Renal cortical epithelial cell (primary cell): ENCODE measurements at places on chromosomes 2 and 18.
A peak's percentile ranks its signal among the peaks of the same experiment; 100 is the strongest.

DNA sequence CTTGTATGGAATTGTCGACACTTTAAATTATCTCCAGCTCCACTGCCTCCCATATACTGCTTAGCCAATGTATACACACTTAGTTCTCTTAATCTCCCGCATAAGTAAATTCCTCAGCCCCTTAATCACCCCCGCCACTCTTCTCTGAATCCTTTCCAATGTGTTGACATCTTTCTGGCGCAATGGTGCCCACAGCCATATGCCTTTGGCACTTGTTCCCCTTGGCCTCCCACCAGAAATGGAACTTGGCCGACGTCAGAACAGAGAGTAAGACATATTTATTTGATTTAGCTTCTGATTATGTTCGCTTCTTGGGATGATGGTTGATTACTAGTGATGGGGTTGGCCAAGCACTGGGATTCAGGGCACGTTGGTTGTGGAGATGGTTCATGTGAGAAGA, 1089.3 kb upstream of the CELF4 start:
- DNase-seq: no peak

- peak; percentile 97 for DNase-seq
Measured at GRCh38 chr2:111946294-111947114, 48.1 kb downstream of the MERTK start.

GRCh38 chr18:40821596-40822243, 1133.3 kb upstream of the PIK3C3 start:
- no peak for DNase-seq

DNA sequence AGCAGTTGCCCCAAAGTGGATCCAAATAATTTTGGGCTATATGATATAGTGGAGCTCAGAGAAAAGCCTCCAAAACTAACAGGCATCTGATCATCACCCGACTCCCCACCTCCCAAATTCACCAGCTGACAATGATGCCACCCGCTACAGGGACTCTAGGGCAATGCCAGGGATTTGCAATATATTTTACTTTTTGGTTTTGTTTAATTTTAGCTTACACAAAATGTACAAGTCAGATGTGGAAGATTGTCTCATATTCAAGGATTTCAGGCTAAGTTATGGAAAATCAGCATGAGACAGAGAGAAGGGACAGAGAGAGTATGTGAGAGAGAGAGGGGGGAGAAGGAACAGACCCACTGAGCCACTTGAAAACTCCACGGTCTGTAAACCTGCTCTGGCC, 187.4 kb downstream of the TMEM247 start:
- DNase-seq: no peak

GRCh38 chr2:237289139-237289538, 124.8 kb downstream of the COL6A3 start:
- DNase-seq: no peak

GRCh38 chr18:5309888-5310470, 14.5 kb upstream of the ZBTB14 start:
- no peak for DNase-seq

DNA sequence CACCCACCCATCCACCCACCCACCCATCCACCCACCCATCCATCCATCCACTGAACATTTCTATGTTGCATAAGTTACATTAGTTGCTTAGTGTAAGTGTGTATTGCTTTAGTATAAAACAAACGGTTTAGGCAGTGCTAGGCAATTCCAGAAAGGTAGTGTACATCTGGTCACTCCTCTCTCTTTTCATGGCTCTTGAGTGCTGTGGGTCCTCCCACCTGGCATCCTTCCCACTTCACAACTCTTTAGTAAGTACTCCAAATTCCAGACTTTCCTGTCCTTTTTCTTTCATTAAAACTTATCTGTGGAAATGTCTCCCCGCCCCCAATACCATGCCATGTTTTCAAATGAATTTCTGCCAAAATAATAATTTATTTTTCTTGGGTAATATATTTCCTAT, 122.5 kb downstream of the PLEKHM3 start:
- DNase-seq: peak; percentile 42

- DNase-seq: no peak
Measured at GRCh38 chr2:1793868-1794445, 49.6 kb upstream of the PXDN start.

DNA sequence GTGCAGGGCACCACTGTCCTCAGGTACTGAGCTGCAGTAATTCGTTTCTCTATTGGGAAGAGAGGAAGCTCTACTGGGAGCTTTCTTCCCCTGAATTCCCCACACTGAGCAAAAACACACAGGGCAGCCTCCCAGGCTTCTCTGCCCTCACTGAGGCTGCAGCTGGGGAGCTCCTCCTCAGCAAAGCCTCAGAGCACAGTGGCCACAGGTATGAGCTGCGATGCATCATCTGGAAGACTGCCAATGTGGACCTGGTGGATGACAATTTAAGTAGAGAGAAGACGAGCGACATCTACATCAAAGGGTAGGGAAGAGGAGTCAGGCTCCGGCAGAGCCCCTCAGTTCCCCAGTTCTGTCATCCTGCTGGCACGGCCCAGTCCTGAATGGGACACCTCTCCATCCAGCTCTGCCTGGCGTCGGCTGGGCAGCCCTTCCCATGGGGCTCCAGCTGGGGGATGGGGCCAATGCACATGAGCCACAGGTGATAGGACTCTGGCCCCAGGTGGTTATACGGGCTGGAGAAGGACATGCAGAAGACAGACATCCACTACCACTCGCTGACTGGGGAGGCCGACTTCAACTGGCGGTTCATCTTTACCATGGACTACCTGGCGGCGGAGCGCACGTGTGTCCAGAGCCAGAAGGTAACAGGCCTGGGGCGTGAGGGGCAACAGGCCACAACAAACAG, 37.6 kb downstream of the LMAN2L start:
- no peak for DNase-seq

DNA sequence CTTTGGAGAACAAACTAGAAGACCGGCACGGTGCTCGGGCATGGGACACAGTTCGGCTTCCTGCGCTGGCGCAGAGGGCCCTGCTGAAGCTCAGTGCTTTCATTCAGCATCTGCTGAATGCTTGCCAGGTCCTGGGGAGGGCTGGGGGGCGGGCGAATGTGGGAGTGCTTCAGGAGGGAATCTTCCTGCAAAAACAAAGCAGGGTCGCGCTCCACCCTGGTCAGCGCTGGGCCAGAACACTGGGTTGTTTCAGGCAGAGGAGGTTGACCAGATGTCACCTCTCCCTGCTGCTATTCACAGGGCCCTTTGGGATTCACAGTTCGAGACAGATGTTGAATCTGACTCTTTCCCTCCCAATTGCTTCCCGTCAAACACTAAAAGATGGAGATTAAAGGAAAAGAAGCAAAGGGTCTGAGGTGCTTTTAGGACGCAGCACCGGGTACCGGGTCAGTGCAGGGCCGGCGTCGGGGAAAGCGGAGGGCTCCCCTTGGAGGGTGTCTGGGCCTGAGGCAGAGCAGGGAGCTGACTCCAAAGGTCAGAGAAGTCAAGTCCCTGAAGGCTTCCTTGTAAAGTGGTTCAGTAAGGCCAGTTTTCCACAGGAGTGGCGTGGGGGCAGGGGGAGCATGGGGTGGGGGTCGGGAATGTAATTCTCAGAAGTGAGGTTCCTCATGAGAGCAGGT, 82.1 kb upstream of the PXDN start:
- DNase-seq: no peak

- DNase-seq: peak; percentile 69
Measured at GRCh38 chr2:191846515-191847476, at the start of gene CAVIN2. CAVIN2 (minus strand) TSS chr2:191847088; CDS start chr2:191846925, 163 bp downstream.

GRCh38 chr2:175363699-175364098, 182.2 kb upstream of the ATP5MC3 start:
- DNase-seq: no peak

DNA sequence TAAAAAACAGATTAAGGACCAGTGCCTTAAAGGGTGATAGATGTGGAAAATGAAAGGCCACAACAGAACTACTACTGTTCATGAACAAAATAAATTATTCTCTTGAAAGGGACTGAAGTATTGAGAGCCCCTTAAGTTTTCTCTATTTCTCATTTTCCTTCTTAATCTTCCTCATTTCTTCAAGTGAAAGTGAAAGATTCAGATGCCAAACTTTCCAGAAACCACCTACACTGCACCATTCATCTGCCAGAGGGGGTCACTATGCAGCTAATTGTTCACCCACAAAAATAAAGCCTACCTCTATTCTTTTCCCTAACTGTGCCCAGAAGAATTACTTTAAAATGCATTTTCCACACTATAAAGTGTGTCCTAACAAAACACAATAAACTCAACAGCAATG, 140.1 kb downstream of the NR4A2 start:
- DNase-seq: no peak

GRCh38 chr2:79223539-79223938, 64.0 kb upstream of the REG3A start:
- DNase-seq: no peak

GRCh38 chr2:98327776-98328175, 18.5 kb upstream of the CNGA3 start:
- no peak for DNase-seq

DNA sequence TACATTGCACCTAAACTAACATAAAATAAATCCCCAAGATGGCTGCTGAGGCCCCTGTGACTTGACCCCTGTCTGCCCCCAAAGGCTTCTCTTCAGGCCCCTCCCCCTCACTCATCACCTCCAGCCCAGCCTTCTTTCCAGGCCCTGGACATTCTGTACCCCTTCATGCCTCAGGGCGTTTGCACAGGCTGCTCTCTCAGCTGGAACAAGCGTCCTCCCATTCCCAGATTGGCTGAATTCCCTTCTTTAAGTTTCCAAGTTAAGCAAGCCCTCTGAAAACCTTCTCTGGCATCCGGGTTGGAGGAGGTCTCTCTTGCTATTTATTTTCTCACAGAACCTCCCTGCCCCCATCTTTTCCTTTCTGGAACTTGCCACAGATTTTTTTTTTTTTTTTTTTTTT, 165.2 kb upstream of the BCL2L11 start:
- peak; percentile 89 for DNase-seq

DNA sequence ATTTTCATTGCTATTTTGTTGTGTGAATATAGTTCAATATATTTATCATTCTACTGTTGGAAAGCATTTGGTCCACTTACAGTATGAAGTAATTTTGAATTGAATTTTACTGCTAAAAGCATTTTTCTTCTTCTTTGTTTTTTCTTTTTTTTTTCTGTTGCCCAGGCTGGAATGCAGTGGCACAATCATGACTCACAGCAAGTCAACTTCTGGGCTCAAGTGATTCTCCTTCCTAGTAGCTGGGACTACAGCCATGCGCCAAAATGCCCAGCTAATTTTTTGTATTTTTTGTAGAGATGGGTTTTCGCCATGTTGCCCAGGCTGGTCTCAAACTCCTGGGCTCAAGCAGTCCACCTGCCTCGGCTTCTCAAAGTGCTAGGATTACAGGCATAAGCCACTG, 2.4 kb upstream of the ETAA1 start:
- peak; percentile 75 for DNase-seq

DNA sequence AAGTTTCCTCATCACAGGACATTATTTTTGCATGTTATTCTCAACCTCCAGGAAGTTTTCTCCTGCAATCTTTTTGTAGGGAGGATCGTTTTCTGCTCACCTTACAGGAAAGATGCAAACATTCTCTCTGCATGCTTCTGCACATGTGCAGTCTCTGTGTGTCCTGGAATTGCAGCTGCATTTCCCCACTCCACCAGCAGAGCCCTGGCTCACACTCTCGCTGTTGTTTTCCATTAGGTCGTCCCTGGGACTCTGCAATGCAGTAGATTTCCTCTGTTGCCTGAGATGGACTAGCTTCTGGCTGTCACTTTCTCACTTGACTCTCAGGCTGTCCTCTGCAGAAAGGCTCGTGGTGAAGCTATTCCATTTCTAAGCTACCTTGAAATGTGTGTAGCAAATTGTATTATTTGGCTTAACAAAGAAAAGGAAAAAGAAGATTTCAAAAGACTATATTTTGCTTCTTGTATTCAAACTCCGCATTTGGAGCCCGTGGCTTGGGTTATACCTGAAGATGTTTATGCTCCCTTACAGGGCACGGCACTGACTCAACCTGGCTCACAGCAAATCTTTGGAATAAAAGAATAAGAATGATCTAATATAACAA, 346.7 kb downstream of the RAD51AP2 start:
- peak; percentile 18 for DNase-seq

DNA sequence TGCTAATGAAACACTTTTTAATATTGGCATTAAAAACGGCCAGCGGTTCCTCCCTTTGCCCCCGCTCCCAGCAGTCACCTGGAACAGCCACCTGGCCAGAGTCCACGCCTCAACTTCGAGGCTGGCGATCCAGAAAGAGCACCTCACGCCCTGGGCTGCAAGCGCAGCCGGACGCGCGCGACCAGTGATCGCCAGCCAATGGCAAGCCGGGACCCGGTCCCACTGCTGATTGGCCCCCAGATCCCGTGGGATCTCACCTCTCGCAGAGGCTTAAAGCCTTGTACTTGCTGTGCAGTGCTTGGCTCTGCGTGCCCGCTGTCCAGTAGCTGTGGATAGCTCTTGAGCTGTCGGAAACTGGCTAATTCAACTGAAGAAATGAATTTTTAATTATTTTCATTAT, 4.1 kb upstream of the RBM45 start:
- no peak for DNase-seq

DNA sequence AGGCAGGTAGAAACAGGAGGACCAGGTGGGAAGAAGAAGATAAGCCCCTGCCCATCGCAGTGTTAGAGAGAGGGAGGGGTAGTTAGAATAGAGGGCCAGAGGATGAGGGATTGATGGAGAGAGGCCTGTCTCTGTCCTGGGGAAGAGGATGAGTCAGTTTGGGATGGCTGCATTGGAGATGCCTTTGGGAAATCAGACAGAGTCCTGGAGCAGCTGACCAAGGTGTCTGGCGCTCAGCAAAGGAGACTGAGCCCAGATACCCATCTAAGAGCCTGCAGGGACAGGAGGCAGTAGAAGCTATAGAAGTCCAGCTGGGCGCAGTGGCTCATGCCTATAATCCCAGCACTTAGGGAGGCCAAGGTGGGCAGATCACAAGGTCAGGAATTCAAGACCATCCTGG, 177.8 kb upstream of the HAAO start:
- DNase-seq: no peak

GRCh38 chr2:218286570-218287459, 5.5 kb downstream of the TMBIM1 start:
- peak; percentile 94 for DNase-seq

- peak; percentile 14 for DNase-seq
Measured at GRCh38 chr18:46096651-46097300, 1.3 kb downstream of the ATP5F1A start.

DNA sequence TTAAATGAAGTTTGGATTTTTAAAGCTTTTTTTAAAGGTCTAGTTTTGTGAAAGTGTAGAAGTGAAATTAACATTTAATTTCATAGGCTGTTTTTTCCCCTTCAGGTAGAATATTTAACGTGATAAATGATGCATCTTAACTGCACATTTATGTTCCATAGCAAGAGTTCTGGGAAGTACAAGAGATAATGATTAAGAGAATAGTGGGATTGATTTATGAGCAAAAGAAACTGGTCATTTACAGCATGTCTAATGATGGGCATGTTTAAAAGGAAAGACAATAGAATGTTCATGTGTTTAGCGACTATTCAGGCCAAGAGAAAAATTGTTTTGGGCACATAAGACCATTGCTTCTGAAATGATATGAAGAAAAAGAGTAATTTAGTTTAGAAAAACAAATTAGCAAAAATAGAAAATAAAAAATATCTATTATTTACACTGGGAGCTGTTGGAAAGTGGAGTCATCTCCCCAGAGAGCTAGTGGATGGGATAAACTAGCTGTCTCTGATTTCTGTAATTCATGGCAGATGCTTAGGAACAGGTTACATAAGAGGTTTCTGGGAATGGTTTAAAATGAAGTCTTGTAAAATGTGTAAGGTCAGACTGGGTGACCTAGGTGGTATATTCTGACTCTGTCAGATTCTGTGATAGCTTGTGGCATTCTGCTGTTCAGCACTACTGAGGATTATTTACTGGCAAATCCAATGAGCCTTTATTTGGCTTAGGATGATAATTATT, 60.7 kb downstream of the WDR7 start:
- no peak for DNase-seq

- DNase-seq: no peak
Measured at GRCh38 chr2:159137511-159138241, 148.8 kb downstream of the WDSUB1 start.
